ENCODE measurements at places on chromosomes 2 and 18.

GRCh38 chr2:16321872-16322271, 343.8 kb downstream of the CYRIA start:
- peak; percentile 40 for DNase-seq

GRCh38 chr2:74168739-74169138, 9.9 kb downstream of the MOB1A start:
- no peak for DNase-seq

DNA sequence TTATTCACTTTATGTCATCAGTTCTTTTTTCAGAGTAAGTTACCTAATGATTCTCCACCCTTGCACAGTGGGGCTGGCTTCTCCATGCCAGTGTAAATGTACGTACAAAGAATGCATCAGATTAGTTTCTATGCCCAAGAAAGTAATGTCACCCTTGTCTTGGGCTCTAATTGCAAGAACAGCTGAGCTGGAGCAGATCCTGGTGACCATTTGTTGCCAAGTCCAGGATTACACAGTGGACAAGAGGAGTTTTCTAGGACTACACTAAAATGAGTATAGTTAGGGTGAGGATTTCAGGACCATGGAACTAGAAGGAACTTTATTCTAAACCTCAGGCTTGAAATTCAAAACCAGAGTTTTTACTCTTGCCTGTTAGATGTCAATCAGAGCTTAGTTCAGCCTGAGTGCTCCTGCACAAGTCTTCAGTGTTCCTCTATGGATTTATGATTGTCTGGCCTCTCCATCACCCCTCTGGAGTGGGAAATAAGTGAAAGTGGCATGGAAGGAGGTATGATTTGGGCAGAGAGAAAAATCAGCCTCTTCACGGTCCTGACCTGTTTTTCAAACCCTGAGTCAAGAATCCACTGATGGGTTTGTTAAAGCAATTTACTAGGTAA, 29.8 kb downstream of the PCBP1 start:
- DNase-seq = no peak

DNA sequence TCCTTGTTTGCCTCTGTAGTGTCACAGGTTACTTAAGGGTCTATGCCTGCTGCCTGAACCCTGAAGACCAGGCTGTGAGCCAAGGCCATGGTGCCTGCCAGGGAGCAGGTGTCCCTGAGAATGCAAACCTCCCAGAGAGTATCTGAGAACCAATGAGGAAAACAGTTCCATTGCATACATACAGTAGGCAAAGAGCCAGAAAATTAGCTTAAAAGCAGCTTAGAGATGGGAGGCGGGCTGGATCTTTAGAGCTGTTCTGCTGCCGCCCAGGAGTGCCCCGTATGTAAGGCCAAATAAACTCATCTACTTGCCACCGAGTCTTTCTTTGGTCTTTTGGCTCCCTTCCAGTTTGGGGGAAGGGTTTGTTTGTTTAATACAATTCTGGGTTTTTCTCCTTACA, 327.9 kb downstream of the CLIP4 start:
- DNase-seq = no peak

GRCh38 chr2:8496079-8496478, 185.8 kb upstream of the ID2 start:
- no peak for DNase-seq

GRCh38 chr18:8084160-8084559, 517.0 kb downstream of the PTPRM start:
- peak; percentile 24 for DNase-seq

DNA sequence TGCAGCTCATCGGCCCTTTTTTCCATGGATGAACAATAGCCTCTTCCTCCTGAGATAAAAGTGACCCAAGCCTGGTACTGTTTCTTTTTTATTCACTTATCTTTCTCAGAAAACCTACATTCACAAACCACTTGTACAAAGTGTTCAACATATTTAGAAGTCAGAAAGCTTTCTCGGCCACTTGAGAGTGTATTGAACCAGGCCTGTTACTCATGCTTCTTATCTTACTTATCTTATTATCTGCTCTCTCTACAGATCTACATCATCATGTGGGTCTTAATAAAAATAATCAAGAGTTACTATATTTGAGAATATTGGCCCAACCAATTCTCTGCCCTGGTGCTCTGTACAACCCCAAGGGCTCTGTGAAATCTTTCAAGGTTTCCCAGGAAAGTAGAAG, 242.1 kb downstream of the MREG start:
- no peak for DNase-seq

DNA sequence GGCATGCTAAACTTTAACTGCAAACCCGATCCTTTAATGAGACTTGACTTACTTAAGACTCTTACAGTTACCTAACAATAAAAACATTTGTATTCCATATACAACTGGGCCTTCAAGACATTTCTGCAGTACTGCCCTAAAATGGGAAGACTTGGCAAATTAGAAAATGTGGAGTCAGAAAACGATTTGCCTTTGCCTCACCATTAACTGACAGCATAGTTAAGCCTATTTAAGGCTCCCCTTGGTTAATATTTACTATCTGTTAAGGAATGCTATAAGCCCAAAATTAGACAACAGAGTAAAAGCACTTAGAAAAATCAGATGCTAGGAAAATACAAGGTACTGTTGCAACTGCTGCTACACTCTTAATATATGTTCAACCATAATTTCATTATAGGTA, 18.7 kb downstream of the TYW5 start:
- DNase-seq = no peak

DNA sequence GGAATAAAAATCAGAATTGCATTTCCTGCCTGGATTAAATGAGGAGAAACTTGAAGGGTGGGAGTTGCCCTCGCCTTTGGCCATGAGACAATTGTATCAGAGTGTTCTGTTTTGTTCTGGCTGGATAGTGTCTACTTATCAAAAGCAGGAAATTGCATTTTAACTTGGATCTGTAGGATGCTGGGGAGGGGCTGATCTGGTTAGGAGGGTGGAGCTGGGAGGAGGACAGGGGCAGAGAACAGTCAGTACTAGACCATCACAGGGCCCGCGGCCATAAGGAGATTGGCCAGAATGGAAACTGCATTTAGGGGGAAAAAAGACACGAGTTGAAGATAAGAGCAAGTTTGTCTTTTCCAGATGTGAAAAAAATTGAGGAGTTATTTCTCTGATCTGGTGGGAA, 199.1 kb upstream of the POU3F3 start:
- no peak for DNase-seq

DNA sequence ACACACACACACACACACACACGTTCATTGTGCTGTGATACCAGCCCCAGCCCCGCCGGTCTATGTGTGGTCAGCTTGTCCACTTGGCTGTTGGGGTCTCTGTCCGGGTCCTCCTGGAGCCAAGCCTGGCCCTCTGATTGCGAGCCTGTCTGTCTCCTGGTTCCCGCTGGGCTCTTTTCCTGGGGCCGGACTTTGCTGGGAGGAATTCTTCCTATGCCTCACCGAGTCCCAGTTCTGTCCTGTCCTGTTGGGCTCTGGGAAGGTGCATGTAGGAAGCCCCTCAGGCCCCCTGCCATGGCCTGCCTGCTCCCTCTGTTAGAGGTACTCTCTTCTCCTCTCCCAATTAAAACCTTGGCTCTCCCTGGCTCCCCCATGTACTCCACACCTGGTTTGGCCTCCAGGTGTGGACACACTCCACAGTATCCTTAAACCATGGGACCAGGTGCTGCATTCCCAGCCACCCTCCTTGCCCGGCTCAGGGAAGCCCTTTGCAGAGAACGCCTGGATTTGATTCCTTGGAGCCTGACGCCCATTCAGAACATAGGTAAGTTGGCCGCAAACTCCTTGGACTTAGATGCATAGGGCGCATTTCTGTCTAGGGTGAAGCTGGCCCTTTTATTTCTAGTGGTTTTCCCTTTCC, 42.3 kb downstream of the CABLES1 start:
- DNase-seq = no peak

DNA sequence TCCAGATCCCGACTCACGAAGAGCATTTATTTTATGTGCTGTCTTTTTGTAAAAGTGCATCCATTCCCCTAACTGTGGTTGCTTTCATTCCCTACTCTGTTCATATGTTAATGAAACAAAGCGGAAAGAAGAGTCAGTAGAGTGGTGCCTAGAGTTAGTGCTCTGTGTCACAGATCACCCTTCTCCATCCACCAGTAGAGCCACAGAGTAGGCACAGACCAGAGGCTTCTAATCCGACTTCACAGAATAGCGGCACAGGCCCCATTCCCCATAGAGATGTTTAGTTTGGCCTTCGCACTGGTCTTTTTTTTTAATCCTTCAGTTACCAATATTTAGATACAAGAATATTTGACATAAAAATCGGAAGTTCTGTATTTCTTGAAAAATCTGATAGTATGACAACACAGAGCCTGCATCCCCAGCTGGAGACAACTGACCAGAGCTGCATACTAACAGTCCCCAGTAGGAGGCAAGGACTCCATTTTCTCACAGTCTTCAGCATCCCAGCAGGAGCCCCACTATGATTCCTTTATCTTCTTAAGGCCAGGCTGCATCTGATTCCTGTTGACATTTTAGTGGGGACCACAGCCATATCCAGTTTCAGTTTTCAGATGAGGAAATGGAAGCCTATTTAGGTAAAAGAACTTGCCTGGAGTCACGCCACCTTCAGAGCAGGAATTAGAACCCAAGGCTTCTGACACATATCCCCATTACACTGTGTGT, 7.0 kb downstream of the G6PC2 start:
- DNase-seq = peak; percentile 68

- DNase-seq = no peak
Observed at GRCh38 chr2:27117995-27118524, 868 bp downstream of the CGREF1 start.

- no peak for DNase-seq
Observed at GRCh38 chr2:219596954-219597551, 604 bp upstream of the STK11IP start.

- DNase-seq = no peak
Observed at GRCh38 chr18:58216071-58216481, 172.1 kb downstream of the NEDD4L start.

GRCh38 chr18:24509435-24509834, 49.0 kb downstream of the HRH4 start:
- no peak for DNase-seq

GRCh38 chr18:7940971-7941370, 373.9 kb downstream of the PTPRM start:
- no peak for DNase-seq

DNA sequence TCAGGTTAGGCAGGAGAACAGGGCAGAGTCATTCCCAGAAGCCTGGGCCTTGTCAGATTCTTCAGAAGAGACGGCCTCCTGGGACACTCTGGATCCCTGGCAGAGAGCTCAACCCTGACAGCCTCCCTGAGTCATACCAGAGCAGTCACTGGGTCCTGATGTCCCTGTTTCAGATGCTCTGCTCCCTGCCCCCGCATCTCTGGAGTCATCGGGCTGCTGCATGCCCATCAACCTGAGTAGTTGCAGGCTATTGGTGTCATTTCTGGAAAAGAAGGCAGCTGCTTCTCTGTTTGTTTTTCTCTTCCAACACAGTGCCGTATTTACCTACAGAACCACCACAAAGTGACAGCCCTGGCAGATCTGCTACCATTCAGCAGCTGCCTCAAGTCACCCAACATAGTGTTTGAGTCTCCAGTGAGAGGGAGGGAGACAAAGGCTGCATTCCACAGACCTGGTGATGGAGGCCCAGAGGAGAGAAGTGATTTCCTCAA, 145.1 kb downstream of the B3GNT2 start:
- no peak for DNase-seq
